ENCODE measurements at places on chromosomes 3 and 15.
A peak's percentile ranks its signal among the peaks of the same experiment; 100 is the strongest.

GRCh38 chr3:114711321-114711886 is 417.6 kb downstream of the TIGIT start:
- H3K4me3 ChIP-seq, result no peak overlapping the region
- DNase-seq, result no peak
- H3K27me3 ChIP-seq, result no peaks in the 10 kb centered on the region
- peaks cover 32% of the 10 kb centered on the region for H3K4me1 ChIP-seq
- H3K27ac ChIP-seq, result no peak overlapping the region

GRCh38 chr15:67836134-67836455 is 3.8 kb downstream of the RNU6-1 start:
- H3K4me1 ChIP-seq, result peaks cover 44% of the 10 kb centered on the region
- peak; percentile 47 for DNase-seq

GRCh38 chr3:60186359-60186758 is 1064.9 kb downstream of the FHIT start:
- peaks cover 44% of the 10 kb centered on the region for H3K4me1 ChIP-seq
- H3K27me3 ChIP-seq, result no peaks in the 10 kb centered on the region
- no peak for DNase-seq
- H3K36me3 ChIP-seq, result no peaks in the 10 kb centered on the region
- H3K27ac ChIP-seq, result no peak overlapping the region

DNA sequence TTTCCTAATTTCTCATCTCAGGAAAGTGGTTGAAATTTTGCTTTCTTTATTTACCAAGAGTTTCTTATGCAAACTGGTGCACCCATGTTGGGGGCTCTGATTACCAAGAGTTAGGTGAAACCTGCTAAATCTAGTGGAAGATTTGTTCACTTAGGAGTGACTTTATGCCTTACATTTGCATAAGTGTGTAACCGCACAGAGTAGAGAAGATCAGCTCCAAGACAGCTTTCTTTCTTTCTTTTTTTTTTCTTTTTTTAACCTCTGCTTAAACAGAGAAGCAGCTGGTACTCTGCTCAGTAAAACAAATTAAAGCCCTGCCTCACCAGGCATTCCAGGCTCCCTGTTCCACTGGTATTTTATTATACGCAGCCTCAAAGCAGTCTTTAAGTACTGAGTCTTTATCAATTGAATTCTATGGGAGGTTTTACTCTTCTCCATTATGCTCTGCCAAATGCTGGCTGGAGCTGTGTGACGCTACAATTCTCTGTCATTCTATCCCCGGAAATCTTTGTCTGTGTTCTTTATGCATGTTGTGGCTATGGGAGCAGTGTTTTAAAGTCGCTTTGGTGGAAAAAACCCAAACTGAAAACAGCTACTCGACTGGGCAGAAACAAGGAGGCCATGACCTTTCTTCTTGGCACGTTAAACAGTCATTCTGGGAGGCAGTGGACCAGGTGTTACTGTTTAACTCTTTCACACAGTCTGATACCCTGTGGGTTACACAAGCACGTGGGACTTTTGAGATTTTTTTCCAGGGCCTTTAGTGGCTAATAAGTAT is 55.2 kb upstream of the GBE1 start:
- peaks cover 5% of the 10 kb centered on the region for H3K4me1 ChIP-seq
- H3K4me3 ChIP-seq, result no peak overlapping the region
- no peaks in the 10 kb centered on the region for H3K27me3 ChIP-seq
- DNase-seq, result no peak
- no peak overlapping the region for H3K27ac ChIP-seq
- peaks cover 15% of the 10 kb centered on the region for H3K36me3 ChIP-seq

DNA sequence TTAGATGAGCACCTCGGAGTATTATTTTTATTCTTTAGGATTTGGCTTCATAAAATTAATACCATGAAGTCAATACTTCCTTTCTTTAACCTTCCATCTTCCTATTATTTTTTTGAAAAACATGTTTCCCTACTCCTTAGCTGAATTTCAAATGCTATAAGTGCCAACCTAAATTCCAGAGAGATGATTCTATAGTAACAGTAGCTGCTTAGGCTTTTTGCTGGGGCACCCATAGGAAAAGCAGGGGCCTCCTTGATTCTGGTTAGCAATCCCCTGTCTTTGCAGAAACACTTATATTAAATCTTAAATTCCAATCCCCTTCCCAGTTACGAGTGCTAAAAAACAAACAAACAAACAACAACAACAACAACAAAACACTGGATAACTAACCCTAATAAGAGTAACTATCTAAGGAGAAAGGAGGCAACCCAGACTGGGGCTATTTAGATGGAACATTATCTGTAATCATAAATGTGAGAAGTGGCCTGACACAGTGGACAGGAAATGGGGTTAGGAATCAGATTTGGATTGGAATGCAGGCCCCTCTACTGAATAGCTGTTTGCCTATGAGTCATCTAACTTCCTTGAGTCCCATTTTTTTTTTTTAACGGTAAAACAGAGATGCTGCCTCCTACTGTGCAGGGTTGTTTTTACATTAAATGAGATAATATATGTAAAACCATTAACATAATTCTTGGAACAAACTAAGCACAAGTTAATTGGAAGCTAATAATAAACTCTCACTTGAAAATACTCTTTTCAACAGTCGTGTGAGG is 148.1 kb downstream of the WDR72 start:
- DNase-seq, result no peak
- H3K4me1 ChIP-seq, result no peaks in the 10 kb centered on the region
- no peaks in the 10 kb centered on the region for H3K27me3 ChIP-seq
- H3K4me3 ChIP-seq, result no peak overlapping the region

GRCh38 chr3:174958671-174959328 is 99.7 kb downstream of the NAALADL2 start:
- H3K4me1 ChIP-seq, result peaks cover 13% of the 10 kb centered on the region
- no peak overlapping the region for H3K4me3 ChIP-seq
- no peak for DNase-seq
- no peaks in the 10 kb centered on the region for H3K27me3 ChIP-seq
- no peak overlapping the region for H3K27ac ChIP-seq

GRCh38 chr15:55959744-55960447 is 33.5 kb downstream of the NEDD4 start:
- H3K4me3 ChIP-seq, result no peak overlapping the region
- DNase-seq, result no peak
- H3K36me3 ChIP-seq, result no peaks in the 10 kb centered on the region
- no peak overlapping the region for H3K27ac ChIP-seq
- no peaks in the 10 kb centered on the region for H3K27me3 ChIP-seq

DNA sequence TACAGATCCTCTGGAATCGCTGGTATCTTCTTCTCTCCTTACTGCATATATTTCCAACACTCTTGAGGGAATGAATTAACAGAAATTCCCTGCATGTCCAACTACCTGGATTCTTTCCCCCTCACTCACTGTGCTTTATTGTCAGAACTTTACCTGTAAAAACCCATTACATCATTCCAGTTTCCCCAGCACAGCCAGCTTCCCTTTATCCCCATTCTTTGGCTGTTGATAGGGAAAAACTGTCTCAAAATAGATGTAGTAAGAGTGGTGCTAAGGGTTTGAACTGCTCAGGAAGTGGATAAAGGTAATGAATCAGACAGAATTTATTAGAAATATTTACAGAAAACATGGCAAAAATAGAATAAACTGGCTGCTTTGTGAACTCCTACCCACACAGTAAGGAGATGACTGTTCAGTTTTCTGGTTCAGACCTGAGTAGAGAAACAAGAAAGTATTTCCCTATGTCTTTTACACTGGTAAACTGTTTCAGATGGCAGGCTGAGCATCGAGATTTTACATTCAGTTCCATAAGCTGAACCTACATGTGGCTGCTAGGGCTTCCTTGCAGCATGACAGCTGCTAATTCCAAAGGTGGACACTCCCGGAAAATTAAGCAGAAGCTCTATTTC is 188.4 kb downstream of the CPNE4 start:
- H3K36me3 ChIP-seq, result no peaks in the 10 kb centered on the region
- H3K27ac ChIP-seq, result no peak overlapping the region
- no peak overlapping the region for H3K4me3 ChIP-seq
- DNase-seq, result no peak
- peaks cover 2% of the 10 kb centered on the region for H3K4me1 ChIP-seq
- H3K27me3 ChIP-seq, result no peaks in the 10 kb centered on the region

- no peak overlapping the region for H3K4me3 ChIP-seq
- peaks cover 10% of the 10 kb centered on the region for H3K4me1 ChIP-seq
Measured at GRCh38 chr3:93969443-93969842, 4.3 kb downstream of the PROS1 start.

- no peak for DNase-seq
- peaks cover 4% of the 10 kb centered on the region for H3K4me1 ChIP-seq
- no peak overlapping the region for H3K27ac ChIP-seq
- H3K36me3 ChIP-seq, result peaks cover 2% of the 10 kb centered on the region
Measured at GRCh38 chr3:17985658-17986347, 243.4 kb upstream of the TBC1D5 start.

GRCh38 chr15:80105595-80105994 is 46.1 kb downstream of the ZFAND6 start:
- no peaks in the 10 kb centered on the region for H3K27me3 ChIP-seq
- DNase-seq, result no peak
- H3K36me3 ChIP-seq, result peaks cover 2% of the 10 kb centered on the region

- no peak for DNase-seq
- peaks cover 3% of the 10 kb centered on the region for H3K27me3 ChIP-seq
- H3K36me3 ChIP-seq, result peaks cover 4% of the 10 kb centered on the region
- no peak overlapping the region for H3K4me3 ChIP-seq
Measured at GRCh38 chr15:70306081-70306480, 208.4 kb upstream of the TLE3 start.

- no peak for DNase-seq
- no peak overlapping the region for H3K4me3 ChIP-seq
- H3K4me1 ChIP-seq, result peaks cover 8% of the 10 kb centered on the region
- H3K27me3 ChIP-seq, result no peaks in the 10 kb centered on the region
- no peak overlapping the region for H3K27ac ChIP-seq
- peaks cover 7% of the 10 kb centered on the region for H3K36me3 ChIP-seq
Measured at GRCh38 chr15:72503147-72503546, 29.0 kb downstream of the ARIH1 start.

DNA sequence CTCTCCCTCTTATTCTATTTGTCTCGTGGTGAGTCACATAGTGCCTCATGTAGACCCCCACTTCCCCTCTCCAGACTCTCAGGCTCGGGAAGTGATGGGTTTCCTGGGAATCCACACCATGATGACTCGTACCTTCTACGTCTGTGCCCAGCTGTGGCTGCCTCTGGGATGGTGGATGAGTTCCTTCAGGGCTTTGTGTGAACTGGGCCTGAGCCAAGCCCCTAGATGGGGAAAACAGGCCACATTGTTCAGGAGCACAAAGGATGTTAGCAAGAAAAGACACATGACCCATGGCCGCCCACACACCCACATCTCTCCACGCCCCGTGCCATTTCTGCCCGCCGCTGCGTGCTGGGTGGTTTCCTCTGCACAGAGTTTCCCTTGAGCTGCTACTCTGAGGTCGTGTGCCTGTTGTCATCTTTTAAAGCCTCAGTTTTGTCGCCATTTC is 10.5 kb downstream of the ISG20 start:
- peaks cover 18% of the 10 kb centered on the region for H3K4me1 ChIP-seq
- no peaks in the 10 kb centered on the region for H3K36me3 ChIP-seq
- DNase-seq, result no peak
- no peak overlapping the region for H3K4me3 ChIP-seq

DNA sequence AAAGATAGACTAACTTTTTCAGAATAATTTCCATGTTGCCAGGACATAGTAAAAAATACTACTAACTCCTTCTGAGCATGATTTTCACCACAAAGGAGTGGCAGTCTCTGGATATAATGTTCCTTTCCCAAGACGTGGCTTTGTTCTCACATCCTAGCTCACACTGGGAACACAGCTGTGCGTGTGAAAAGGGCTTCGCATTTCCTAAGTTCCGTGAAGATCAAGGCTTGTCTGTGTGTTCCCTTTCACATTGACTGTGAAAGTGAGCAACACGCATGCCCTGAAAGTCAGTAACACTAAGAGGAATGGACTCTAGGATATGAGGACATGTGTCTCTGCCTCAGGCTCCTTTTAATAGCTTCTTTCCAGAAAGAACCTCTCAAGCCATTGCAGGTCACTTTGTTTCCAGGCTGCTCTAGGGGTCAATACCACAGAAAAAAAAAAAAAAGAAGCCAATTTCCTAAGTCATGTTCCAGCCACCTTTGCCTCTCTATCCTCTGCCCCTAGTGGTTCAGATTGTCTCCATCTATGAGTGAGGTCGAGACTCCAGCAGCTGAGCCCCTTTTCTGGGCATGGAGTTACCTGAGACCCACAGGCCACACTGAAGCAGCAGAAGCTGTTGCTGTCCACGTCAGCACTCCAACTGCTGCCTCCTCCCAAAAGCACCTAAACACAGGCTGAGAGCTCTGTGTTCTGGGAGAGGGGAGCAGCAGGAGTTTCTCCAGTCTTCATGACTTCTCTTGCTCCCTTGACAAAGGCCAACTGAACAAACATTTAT is 355.9 kb downstream of the RSL24D1 start:
- peaks cover 18% of the 10 kb centered on the region for H3K4me1 ChIP-seq
- no peaks in the 10 kb centered on the region for H3K27me3 ChIP-seq
- peak; percentile 59 for DNase-seq
- no peaks in the 10 kb centered on the region for H3K36me3 ChIP-seq
- no peak overlapping the region for H3K27ac ChIP-seq

DNA sequence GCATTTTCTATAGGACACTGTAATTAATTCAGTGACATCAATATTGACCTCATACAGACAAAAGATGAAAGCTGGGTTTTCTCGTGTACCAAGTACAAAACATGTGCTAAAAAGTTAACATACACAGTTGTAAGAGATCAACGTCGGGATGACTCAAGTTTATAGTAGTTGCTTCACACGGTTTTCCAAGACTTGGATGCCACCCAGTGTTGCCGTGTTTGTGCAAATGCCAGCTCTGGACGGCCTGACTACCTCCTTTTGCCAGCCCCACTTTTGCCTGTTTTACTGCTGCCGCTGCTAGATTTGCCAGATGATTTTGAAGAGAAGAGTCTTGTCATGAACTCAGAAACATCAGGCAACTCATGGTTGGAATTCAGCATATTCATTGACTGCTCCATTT is 17.6 kb downstream of the EMC7 start:
- peaks cover 20% of the 10 kb centered on the region for H3K36me3 ChIP-seq
- no peaks in the 10 kb centered on the region for H3K27me3 ChIP-seq
- no peaks in the 10 kb centered on the region for H3K4me1 ChIP-seq
- no peak overlapping the region for H3K27ac ChIP-seq
- no peak overlapping the region for H3K4me3 ChIP-seq

- H3K36me3 ChIP-seq, result no peaks in the 10 kb centered on the region
- H3K27me3 ChIP-seq, result no peaks in the 10 kb centered on the region
- peaks cover 14% of the 10 kb centered on the region for H3K4me1 ChIP-seq
- no peak overlapping the region for H3K27ac ChIP-seq
- no peak overlapping the region for H3K4me3 ChIP-seq
Measured at GRCh38 chr3:193857996-193858395, 265.0 kb downstream of the OPA1 start.

- no peak for DNase-seq
- H3K4me1 ChIP-seq, result peaks cover 3% of the 10 kb centered on the region
- peaks cover 12% of the 10 kb centered on the region for H3K27me3 ChIP-seq
- no peak overlapping the region for H3K27ac ChIP-seq
- H3K4me3 ChIP-seq, result no peak overlapping the region
Measured at GRCh38 chr3:184238246-184238818, 8.9 kb downstream of the VWA5B2 start.

GRCh38 chr3:148513096-148513543 is 184.6 kb upstream of the AGTR1 start:
- H3K4me1 ChIP-seq, result no peaks in the 10 kb centered on the region
- no peak for DNase-seq
- no peak overlapping the region for H3K4me3 ChIP-seq
- H3K36me3 ChIP-seq, result no peaks in the 10 kb centered on the region
- H3K27ac ChIP-seq, result no peak overlapping the region

- H3K27me3 ChIP-seq, result no peaks in the 10 kb centered on the region
- no peak overlapping the region for H3K4me3 ChIP-seq
- H3K36me3 ChIP-seq, result peaks cover 12% of the 10 kb centered on the region
- H3K4me1 ChIP-seq, result peaks cover 32% of the 10 kb centered on the region
Measured at GRCh38 chr3:192077795-192078497, 617.0 kb downstream of the PYDC2 start.

All from WTC11 (cell line).